Right kidney (tissue), 9 donors: ENCODE measurements at places on chromosomes 4 and X.
A peak's percentile ranks its signal among the peaks of the same experiment; 100 is the strongest.

DNA sequence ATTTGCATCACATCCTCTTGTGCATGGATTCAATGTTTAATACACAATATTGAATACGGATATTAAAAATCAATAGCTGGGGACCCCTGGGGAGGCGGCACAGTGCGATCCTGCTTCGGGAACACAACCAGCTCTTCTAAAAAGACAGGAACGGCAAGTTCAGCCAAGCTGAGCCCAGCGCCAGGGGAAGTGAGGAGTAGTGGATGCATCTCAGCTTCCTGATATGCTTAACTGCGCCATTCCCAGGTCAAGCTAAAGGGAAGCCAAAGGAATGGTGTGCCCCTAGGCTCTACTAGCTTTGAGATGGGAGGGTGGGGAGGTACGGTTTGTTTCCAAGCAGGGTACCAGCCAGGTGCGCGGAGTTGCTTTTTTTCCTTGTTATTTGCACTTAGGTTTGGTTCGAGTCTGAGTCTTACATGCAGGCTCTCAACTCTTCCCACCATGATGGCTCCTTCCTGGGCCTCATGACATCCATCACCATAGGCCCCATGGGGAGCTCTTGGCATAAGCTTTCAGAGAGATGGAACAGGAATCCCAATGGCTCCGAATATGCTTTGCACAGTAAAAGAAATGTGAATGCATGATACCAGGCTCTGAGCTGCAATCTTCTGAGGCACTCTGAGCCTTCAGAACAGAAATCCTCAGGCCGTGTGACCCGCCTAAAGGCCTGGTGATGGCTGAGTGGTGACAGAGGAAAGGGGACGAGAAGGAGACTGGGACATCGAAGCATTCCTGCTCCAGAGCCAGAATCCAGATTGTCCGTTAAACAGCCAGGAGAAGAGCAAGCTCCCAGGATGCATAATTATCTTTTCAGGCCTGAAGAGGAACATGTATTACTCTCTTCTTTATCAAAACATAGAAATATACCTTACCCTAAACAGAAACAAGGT is 51.8 kb upstream of the BCOR start:
- DNase-seq, result peak; percentile 32

DNA sequence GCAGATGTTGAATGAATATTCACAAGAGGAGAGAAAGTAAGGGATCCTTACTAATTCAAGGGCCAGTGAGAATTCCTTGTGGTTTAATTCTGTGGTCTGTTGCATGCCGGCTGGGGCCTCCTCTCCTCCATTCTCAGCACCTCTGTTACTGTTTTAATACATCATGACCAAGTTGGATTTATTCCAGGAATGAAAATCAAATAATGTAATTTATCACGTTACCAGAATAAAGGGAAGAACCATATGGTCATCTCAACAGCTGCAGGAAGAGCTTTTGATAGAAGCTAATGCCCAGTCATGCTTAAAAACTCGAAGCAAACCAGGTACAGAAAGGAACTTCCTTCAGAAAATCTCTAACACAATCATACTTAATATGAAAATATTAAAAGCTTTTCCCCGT is 54.1 kb downstream of the GRK4 start:
- DNase-seq, result no peak

GRCh38 chr4:26238426-26238777 is 82.4 kb upstream of the RBPJ start:
- DNase-seq, result no peak

DNA sequence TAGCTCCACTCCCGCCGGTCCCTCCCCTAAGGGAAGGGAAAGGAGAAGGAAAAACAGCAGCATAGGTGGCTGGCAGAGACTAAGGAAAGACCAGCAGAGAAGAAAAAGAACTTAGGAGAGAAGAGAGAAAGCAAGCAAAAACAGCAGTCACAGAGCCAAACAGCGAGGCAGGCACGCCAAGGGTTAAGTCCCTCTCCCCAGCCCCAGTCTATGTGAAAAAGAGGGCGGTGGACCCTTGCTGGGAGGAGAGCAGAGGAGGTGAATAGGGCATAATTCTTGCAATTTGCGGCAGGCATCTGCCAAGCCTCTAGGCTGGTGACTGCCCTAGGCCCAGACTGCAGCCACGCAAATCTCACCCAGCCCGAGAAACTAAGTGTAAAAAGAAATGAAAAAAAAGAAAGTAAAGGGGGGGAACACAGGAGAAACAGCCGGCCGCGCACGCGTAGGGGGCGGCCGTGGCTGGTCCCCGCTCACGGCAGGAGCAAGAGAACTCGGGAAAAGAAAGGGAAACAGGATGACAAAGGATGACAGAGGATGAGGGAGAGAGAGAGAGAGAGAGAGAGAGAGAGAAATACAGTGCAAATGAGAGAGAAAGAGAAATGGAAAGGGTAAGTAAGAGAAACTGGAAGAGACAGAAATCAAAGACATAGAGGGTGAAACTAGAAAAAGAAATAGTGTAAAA is 48.6 kb downstream of the MAGEA9 start:
- peak; percentile 58 for DNase-seq

- DNase-seq, result no peak
Observed at GRCh38 chr4:26220696-26221095, 100.1 kb upstream of the RBPJ start.

GRCh38 chr4:168978001-168978700 is 31.9 kb downstream of the CBR4 start:
- no peak for DNase-seq

- no peak for DNase-seq
Observed at GRCh38 chr4:47374477-47374876, 89.0 kb downstream of the COMMD8 start.
